ENCODE measurements at places on chromosomes 1 and 21.

- DNase-seq, result no peak
Measured at GRCh38 chr1:2632561-2633361, at the start of gene MMEL1. TSS of gene MMEL1 (minus strand) at chr1:2633016. CDS start at chr1:2629484, 3,532 bp downstream.

DNA sequence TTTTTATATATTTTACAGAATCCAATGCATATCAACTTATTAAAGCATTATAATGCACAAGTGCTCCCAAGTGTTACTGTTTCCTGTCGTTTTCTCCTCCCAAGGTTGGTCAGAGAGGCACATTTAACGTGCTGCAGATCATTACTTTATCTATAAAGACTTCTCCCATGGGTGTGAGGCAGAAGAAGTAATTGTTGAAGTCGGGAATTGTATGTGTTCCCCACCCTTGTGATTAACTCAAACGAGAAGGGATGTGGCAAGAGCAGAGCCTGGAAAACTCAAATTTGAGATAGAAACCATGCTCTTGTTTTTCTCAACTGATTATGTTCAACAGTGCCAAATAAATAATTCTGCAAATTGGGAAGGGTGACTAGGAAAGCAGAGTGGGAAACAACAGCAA, 412.5 kb upstream of the ADAMTS5 start:
- DNase-seq, result no peak

DNA sequence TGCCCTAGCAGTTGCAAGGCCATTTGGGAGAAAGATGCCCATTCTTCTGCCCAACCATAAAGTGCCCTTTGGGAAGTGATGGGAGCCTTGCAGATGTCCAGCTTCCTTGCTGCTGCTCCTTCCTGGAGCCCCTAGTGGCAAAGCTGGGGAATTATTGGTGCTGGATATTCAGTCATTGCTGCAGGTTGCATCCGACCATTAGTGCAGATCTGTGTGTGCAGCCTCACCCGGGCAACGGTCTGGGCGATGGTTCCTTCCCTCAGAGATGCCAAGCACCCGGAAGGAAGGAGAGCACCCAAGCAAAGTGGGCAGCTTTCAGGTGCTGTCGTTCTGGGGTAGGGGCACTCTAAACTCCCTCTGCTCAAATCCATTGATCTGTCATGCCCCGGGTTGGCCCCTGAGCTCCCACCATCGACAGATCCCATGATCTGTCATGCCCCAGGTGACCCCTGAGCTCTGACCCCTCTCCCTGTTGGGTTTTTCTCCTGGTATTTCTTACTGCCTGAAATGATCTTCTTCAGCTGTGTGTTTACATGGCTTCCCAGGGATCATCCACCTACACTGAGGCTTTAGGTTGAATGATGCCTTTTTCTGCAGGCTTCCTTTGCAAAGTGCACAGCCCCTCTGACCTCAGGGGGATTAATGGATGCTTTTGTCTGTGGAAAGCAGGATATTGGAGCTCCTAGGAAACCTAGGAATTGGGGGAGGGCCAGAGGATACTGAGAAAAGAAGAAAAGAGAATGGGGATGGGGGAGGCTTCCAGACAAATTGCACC, 467.5 kb downstream of the PTPRU start:
- peak; percentile 47 for DNase-seq

DNA sequence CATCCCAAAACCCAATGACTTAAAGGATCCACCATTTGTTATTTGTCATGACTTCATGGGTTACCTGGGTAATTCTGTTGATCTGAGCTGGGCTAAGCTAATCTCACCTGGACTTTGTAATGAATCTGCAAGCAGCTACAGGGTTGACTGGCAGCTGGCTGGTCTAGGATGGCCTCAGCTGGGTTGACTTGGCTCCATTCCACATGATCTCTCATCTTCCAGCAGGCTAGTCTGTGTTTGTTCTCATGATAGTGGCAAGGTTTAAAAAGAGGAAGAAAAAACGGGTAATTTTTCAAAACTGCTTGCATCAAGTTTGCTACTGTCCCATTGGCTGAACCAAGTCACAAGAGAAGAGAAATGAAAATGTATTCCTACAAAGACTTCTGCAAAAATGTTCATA, 24.8 kb upstream of the ZMYM4 start:
- no peak for DNase-seq

- DNase-seq, result peak; percentile 72
Measured at GRCh38 chr1:29513357-29513756, 277.0 kb downstream of the PTPRU start.

GRCh38 chr1:72375226-72375625, 92.9 kb upstream of the NEGR1 start:
- DNase-seq, result no peak

DNA sequence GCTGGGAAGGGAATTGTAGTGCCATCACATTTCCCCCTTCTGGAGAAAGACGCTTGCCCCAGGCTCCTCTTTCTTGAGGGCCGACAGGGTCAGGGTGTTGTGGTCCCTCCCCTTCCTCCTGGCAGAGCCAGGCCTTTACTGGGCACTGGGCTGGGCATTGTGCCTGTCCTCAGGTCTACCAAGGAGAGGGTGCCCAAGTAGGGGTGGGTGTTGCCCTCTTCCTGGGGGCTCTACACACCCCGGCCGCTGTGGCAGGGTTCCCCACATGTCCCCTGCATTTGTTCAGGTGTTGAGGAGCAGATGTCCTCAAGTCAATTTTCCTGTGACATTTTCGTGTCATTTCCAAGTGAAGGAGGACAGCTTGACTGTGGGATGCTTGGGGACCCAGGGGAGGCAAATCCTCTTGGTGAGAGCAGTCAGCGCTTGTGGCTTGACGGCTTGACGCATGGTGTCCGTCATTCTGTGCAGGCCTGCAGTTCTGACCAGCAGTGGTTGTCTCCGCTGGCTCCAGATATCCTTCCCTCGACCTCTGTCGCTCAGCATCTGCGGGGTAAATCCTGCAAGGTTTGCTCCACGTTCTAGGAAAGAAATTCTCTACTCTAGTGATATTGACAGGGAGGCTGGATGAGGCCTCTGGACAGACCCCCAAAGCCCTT, 181.9 kb upstream of the VAMP3 start:
- DNase-seq, result no peak

- no peak for DNase-seq
Measured at GRCh38 chr1:39426346-39426745, 65.1 kb upstream of the BMP8A start.

GRCh38 chr21:29462479-29462878, 163.8 kb downstream of the BACH1 start:
- DNase-seq, result no peak

DNA sequence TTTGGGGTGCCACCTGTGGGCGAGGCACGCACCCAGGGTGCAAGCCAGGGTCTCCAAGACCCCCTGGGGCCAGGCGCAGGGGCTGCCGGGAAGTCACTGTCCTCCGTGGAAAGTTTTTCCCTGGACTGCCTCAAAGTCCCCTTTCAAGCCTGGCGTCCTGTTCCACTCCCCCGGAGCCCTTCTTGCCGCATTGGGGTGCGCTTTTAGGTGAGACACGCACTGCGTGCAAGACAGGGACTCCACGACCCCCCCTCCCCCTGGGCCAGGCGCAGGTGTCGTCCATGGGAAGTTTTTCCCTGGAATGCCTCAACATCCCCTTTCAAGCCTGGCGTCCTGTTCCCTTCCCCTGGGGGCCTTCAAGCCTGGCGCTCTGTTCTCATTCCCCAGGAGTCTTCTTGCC, 137.1 kb downstream of the LIPI start:
- DNase-seq, result no peak

DNA sequence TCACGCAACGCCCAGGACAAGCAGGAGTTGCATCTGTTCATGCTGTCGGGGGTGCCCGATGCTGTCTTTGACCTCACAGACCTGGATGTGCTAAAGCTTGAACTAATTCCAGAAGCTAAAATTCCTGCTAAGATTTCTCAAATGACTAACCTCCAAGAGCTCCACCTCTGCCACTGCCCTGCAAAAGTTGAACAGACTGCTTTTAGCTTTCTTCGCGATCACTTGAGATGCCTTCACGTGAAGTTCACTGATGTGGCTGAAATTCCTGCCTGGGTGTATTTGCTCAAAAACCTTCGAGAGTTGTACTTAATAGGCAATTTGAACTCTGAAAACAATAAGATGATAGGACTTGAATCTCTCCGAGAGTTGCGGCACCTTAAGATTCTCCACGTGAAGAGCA, 60.4 kb upstream of the ZNF326 start:
- no peak for DNase-seq

- peak; percentile 83 for DNase-seq
Measured at GRCh38 chr1:222634180-222635013, 16.5 kb downstream of the MIA3 start.

DNA sequence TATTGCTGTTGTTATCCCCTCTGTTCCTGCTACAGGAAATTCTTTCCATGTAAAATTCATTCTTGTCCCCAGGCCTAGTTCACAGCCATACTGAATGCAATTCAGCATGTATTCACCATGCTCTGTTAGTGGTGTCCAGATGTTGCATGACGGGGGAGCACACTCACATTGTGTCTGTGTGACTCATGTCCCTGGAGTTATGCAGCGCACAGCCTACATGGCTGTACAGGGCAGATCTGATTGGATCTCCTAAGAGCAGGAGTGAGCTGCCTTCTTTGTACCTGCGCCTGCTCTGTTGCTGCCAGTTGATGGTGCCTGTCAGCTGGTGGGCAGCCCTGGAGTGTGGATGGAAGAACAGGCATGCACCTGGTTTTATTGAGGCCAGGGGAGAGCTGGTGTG, 17.6 kb downstream of the HTR6 start:
- DNase-seq, result no peak

DNA sequence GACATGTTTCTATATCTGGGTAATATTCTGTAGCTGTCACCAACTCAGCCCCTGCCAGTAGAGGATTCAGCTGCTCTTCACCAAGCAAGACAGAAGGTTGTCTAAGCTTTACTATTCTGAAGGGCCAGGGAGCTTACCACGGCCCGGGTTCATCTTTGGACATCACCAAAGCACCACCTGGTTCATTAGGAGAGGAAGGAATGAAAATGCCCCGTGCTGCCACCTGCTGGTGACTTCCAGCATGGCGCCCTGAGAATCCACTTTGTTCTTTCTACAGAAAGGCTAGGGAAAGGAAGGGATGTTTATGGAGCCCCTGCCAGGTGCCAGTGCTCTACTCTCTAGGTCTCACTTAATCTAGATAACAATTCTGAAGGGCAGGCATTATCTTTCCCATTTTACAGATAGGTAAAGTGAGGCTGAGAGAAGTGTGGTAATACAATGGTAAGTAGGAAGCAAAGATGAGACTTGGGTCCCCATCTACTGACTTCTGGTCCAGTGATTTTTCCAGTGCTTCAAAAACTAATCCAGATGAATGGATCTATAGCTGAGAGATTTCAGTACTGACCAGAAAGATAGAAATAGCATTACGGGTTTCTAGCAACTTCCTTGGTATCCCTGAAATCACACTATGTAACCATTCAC, 79.5 kb downstream of the BEND5 start:
- DNase-seq, result peak; percentile 73

- DNase-seq, result no peak
Measured at GRCh38 chr1:7407544-7407895, 363.6 kb upstream of the VAMP3 start.

DNA sequence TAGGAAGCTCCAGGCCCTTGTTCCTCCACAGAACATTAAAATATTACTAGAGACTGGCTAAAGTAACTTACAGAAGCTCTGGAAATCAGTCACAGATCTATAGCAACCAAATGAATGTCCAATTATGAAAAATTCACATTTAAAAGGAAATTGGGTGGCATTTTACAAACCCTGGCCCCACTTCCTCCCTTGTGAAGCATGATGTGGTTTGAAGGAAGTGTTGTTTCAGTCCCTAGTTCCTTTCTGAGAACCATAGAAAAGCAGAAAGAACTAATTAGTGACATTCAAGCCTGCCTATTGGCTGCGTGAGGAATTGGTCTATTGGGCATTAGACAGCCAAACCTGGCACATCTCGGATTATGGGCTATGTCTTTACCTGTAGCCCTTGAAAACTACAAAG, 649.7 kb upstream of the NEGR1 start:
- DNase-seq, result no peak

- DNase-seq, result no peak
Measured at GRCh38 chr1:56502700-56503245, 76.6 kb downstream of the PLPP3 start.

GRCh38 chr1:119794876-119795240, 16.4 kb downstream of the REG4 start:
- DNase-seq, result no peak

DNA sequence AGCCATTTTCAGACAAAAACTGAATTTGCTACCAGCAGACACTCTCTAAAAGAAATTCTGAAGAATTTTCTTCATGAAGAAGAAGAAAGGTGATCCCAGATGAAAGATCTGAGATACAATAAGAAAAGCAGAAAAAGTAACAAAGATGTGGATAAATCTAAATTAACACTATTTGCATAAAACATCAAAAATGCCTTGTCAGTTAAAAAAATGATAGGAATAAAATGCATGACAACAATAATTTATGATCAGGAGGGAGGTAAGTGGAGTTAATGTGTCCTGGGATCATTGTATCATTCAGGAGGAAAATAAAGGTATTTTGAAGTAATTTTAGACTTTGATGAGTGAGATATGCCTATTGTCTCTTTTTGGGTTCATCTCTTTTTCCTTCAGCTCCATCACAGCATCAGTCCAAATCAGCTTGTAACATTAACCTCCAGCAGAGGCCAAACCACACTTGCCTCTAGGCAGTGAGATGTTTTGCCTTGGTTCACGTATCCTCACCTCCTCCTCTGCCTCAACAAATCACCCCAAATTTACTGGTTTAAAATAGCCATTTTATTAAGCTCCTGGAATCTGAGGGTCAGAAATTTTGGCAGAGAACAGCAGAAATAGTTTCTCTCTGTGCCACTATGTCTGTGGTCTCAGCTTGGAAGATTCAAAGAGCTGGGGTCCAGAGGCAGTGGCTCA, 76.9 kb upstream of the HIVEP3 start:
- DNase-seq, result no peak

DNA sequence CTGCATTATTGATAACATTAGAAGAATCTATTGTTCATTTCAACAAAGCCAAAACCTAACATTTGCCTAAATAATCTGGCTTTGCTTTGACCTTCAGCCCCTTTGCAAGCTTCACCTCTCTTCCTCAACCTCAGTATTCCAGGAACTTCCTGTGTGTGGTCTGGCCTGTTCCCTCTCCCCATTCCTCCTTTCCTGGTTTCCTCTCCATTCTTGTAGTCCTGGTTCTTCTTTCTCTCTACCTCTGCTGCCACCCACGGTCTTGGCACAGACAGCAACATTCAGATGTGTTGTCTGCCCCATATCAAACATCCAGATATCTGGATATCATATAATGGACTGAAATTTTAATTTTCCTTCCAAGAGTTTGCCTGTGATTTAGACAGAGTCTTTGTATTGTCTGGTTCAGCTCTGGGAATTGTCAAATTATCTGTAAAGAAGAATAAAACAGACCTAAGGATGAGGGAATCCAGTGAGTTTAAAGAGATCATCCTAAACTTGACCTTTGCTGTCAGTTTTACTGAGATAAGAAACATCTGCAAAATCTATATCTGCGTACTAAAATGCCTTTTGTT, 148.1 kb upstream of the KCTD3 start:
- no peak for DNase-seq

- DNase-seq, result no peak
Measured at GRCh38 chr1:172530000-172530399, 3.0 kb upstream of the SUCO start.

DNA sequence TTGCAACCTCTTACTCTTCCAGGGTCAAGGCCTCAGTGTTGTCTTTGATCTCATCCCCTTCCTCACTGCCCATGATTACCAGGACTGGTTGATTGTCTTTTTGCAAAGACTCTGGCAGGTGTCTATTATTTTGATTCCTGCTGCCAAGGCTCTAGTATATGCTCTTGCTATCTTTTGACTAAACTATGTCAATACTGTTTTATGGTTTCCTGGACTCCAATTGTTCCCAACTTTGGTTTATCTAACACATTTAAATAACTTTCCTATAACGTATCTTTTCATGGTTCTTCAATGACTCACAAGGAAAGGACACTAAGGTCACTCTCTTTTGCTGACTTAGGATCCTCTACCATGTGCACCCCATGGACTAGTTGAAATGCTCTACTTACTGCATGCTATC, 141.5 kb downstream of the PTPRC start:
- DNase-seq, result no peak

Measured in Calu3 (cell line).